ENCODE measurements at places on chromosomes 6 and 20.
A peak's percentile ranks its signal among the peaks of the same experiment; 100 is the strongest.

GRCh38 chr6:24464253-24465038 lies 24.9 kb downstream of the GPLD1 start:
- no peak for DNase-seq

GRCh38 chr20:21601799-21602198 lies 87.9 kb upstream of the NKX2-2 start:
- DNase-seq, result no peak

GRCh38 chr6:19925533-19925932 lies 88.4 kb downstream of the ID4 start:
- DNase-seq, result no peak

- peak; percentile 43 for DNase-seq
Measured at GRCh38 chr20:17679941-17680835, 1.9 kb downstream of the RRBP1 start.

All from left ventricle myocardium inferior (tissue), 1 donor.